ENCODE measurements at places on chromosomes 2 and 18.

DNA sequence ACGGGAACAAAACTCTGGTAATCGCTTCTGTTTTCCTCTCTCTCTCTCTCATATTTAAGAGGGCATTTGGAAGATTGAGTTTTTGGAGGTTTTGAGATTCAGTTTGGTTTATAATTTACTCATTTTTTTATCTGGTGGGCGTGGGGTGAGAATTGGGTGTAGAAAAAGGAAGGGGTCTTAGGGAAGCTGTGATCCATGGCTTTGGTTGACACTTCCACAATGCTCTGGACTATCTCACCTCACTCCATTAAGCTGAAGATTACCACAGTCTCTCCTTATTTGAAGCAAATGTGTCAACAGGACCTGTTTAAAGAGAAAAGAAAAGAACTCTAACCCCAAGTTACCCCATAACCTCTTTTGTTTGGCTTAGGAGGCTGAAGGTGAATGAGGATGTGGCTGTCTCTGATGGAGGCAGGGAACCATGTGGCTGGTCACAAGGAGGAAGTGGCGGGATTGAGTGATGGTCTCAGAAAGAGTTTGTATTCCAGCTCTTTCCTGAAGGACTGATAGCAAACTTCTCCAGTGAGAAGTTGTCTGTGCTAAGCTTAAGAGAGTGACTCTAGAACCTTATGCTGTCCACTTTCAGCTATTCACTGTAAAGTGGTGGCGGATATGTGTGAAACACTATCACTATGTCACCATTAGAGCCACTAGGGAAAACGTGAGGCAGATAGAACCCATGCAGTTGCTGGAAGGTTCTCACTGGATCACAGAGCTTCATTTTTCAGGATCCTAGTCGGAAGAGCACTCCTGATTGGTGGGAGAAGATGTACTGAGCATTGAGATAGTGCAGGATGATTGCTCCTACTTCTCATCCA, 934 bp downstream of the ZNF804A start:
- DNase-seq: peak; percentile 72

DNA sequence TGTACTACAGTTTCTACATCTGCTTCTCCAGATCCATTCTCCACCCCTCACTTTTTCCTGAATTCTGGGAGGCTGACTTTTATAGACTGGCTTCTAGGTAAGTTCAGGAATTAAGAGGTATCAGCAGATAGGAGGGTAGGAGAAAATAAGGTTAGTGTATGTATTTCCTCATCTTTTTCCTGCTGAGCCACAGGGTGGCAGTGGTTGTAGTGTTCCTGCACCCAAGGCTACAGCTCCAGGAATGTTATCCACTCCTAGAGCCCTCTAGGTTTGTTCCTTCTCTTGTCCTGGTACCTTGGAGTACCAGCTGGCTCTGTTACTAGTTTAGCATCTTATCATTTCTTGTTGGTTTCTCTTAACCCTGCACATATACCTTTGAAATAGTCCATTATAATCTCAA, 40.7 kb upstream of the C2orf66 start:
- peak; percentile 7 for DNase-seq

DNA sequence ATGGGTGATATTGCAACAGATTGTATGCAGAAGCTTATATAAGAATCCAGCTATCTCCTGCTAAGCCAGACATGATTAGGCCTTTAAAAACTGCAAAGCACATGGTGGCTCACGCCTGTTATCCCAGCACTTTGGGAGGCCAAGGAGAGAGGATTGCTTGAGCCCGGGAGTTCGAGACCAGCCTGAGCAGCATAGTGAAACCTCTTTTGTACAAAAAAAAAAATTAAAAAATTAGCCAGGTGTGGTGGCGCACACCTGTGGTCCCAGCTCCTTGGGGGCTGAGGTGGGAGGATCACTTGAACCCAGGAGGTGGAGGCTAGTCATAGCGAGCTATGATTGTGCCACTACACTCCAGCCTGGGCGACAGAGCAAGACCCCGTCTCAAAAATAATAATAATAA, 204.6 kb downstream of the TNS1 start:
- no peak for DNase-seq

DNA sequence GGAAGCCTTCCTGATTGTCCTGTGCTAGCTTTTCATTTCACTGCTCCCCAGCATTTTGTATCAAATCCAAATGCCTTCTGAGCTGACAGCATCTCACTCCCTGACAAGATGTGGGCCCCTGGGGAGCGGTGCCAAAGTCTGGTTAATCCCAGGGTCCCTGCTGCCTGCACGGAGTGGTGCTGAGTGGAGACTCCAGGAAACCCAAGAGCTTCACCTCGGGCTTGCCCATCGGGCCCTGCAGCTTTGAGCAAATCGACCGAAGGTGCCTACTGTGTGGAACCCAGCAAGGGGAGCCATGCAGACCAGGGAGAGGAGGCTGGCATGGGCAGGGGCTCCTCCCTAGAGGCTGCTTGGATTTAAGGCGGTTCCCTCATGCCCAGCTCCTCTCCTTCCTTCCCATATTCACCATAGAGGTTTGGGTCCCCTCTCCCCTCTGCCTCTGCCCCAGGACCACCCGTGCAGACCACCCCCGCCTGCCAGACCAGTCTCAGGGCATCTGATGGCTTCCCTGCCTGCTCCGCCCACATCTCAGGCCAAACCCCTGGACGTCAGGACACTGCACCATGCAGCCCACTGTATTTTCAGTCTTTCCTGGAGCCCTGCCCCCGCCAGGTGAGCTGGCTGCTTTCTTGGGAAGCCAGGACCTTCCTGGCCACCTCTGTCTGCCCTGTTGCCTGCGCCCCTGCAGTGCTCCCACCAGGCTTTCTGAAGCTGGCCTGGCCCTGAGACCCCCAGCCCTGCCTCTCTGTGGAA, 37.8 kb downstream of the RRM2 start:
- DNase-seq: no peak

- DNase-seq: no peak
Observed at GRCh38 chr2:63614448-63614968, 25.7 kb downstream of the MDH1 start.

DNA sequence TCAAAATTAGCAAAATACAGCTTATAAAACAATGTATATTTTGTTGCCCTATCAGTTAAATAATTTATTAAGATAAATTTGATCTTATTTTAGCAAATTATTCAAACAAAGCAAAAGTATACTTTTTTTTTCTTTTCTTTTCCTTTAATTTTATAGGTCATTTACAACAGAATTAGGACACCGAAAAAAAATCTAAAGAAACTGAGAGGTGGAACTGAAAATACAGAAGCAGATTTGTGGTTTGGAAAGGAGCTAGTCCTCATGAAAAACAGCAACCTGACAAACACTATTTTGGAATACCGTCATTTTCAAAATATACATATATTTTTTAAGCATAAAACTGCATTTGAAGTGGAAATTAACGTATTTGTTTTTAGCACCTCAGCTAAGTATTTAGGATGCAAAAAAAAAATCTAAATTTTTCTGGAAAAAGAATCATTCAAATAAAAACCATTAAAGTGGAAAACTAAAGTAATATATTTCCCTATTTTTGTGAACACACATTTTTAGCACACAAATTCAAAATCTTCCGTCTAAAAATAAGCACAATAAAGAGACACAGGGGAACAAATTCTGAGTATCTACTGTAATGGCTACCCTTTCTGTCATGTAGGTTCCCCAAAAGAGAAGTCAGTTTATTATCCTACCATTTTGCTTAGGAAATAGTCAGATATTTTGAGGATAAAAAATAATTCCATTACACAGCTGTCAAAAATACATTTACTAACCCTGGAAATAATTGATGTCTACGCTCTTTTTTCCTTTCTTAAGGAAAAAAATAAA, 2.7 kb downstream of the CCDC88A start:
- DNase-seq: peak; percentile 23

DNA sequence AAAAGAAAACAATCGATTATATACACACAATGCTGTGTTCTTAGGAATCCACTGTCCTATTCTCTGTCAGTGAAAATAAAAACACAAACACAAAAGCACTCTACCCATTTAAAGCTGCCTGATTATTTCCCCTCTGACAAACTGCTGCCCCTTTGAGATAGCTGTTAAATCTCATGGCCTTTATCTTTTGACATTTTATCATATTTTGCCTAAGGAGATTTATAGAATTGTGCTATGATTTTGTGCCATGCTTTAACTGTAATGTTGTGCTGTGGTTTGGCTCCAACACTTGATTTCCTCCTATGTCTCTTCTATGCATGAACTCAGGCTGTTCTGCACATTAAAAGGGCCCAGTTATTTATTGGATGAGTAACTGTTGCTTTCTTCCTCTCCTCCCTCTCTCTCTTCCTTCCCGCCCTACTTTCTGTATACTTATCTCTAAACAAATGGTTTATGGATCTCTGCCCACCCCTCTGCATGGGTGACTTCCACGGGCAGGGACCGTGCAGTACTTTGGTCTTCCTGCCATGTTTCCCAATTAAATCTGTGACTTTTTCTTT, 1096.6 kb downstream of the TSN start:
- DNase-seq: no peak

DNA sequence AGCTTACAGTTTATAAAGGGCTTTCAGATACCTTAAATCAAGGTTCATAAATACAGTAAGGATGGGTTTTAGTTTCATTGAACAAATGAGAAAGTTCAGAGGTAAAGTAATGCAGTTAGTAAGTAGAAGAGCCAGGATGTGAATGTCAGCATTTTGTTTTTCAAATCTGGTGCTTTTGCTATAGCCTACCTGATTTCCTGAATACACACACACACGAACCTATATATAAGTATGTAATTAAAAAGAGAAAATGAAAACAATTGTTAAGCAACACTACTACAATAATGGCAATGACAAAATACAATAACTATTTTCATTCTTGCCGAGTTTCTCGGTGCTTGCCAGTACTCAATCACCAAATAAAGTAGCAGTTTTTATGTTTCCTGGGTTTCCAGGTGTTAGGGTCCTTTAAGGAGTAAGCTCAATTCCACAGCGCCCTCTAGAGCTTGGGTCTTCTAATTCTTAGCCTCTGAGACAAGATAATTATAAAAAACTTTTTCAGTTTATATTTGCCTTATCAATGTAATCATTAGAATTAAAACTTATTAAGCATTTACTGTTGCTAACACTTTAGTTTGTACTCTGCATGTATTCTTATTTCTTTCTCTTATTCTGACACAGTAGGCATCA, 512.9 kb upstream of the ACVR2A start:
- peak; percentile 47 for DNase-seq

DNA sequence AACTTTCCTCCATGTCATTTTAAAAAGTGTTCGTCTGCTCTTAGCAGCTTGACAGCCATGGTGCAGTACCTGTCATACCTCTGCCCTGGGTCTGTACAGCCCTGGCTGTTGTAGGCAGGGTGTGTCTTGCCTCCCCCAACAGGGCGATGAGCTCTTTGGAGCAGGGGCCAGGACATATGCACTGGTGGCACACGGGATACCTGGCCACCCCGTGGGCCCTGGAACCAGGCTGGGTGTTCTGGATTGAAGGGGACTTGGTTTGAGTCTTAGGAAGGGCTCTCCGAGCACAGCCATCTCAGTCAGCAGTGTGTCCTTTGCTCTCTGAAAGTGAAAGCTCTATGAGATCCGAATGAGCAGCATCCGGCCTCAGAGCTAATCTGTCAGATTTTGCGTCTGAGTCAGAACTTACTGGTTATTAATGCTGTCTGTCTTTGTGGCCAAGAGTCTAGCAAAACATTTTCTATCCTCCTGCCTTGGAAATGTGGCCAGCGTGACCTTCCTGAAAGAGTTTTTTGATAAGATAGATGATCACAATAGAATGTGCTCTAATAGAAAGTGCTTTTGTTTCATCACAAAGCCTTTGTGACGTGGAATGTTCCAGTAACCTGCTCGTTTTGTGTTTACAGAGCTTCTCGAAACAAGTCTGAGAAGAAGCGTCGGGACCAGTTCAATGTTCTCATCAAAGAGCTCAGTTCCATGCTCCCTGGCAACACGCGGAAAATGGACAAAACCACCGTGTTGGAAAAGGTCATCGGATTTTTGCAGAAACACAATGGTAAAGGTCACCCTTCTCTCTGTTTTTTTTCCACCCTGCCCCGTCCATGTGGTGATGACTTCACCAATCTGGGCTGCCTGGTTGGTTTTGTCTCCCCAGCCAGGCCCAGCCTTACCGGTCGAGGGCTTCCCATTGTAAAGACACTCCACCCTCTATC, 77.3 kb upstream of the RPL31 start:
- no peak for DNase-seq

DNA sequence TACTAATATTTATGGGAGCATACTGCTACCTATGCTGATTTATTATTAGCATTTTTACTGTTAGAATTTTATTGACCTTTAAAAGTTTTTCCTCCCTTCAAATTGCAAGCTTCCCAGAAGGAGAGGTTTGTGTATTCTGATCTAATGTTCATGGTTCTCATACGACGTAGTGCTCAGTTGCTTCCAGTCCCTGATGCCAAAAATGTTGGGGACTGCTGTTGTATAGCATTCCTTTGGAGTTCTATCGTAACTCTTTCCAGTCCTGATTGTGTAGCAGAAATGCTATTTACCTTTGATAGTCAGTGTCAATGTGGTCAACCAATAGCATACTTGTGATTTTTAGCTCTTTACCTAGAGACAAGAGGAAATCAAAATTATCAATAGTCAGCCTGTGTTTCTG, 69.5 kb upstream of the ZSWIM2 start:
- no peak for DNase-seq

DNA sequence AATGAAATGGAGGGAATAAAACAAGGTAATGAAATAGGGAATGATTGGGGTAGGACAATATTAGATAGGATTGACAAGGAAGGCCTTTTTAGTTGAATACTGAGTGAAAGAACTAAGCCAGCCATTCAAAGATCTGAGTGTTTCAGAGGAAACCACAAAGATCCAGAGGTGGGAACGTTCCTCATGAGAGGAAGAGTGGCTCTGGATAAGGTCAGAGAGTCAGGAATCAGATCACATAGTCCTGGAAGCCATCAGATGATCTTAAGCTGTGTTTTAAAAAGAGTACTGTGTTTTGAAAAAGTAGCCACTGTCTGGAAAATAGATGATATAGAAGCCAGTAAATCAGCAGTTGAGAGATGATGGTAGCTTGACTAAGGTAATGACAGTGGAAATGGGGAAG, 11.8 kb downstream of the TTLL4 start:
- DNase-seq: no peak

- DNase-seq: no peak
Observed at GRCh38 chr2:191249156-191249813, 4.1 kb downstream of the MYO1B start.

DNA sequence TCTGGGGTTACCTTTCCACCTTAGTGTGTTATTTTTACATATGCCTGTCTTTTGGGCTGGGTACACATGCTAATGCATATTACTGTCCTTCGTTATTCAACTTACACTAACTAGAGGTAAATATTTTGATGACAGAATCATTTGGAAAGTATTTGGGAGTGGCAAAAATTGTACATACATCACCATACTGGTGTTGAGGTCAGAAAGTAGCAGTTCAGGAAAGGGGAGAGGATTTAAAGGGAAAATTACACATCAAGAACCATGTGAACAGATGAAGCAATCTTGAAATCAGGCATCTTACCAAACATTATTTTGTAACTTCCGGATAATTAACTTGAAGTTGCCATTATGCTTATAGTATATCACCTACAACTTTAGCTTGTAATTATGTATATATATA, 379.7 kb downstream of the RND3 start:
- DNase-seq: no peak

- no peak for DNase-seq
Observed at GRCh38 chr2:74578408-74578807, 23.9 kb downstream of the DOK1 start.
